ENCODE measurements at places on chromosomes 6 and 20. TPM values are rescaled to one million over a fixed set of nuclear protein-coding genes. Genes with fewer than 3 reads are reported as not detected.

DNA sequence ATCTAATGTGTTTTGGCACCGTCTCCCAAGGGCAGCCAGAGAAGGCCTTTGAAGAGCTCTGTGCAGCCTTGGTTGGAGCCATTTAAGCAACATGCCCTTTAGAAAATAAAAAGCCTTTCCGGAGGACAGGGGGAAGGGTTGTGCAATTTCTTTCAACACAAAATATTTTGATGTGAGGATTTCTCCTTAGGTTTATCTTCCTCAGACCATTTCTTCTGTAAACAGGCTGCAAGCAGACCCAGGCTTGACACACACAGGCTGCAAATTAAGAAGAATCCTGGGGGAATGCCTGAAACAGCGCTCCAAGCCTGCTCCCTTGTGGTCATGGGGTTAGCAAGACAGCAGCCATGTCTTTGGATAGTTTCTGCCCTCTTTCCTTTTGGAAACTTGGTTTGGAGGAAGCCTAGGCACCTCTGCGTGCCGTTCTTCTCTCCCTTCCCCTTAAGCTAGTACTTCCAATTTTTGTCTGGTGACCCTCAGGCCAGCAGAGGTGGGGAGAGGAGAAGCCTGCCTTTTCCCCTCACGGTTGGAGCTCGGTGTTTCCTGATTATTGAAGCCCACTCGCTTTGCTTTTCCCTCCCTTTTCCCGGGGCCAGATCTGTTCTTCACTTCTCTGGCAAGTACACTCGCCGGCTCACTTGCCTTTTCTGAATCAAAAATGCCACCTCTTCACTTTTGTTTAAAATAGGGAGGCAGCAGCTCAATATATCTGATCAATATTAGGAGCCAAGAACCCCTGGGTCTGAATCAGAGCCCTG lies 39.6 kb upstream of the NOX3 start:
- DNase-seq: peak; percentile 72

GRCh38 chr20:41264819-41265218 lies 52.7 kb downstream of the ZHX3 start:
- DNase-seq: no peak

DNA sequence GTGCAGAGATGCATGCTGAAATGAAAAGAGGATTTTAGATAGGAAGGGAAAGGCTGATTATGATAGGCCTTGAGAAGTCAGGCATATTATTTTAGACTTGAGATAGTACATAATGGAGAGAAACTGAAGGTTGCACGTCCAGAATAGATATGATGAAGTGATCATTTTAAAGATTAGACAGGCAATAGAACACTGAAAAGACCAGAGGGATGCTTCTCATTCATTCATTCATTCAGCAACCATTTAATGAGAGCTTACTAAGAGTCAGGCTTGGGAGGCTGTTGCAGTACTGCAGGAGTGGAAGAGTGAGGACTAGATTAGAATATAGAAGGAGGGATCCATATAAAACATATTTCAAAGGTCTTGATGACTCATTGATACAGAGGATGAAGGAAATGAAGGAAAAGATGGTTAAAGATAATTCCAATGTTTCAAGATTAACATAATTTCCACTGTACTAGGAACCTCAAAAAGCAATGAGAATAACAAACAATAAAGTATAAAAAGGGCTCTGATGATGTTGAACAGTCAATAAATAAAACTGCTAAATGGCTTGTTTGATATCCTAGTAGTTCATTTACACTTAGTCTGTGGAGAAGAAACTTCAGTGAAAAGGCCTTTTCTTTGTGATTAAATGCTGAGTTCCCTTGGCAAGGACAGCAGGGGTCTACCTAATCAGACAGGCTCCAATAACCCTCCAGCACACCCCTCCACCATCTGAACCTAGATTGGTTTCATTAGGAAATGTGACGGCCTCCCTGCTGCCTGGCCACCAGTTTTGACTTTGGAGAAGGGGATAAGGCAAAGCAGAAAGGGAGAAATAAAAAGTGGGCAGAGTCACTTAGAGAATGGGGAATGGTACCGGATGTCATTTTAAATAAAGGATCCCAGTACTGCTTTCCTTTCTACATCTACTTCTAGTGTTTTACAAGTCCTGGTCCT lies 5.3 kb upstream of the FBXO9 start:
- DNase-seq: no peak

- DNase-seq: no peak
These were observed 216.2 kb downstream of the MYLK4 start for GRCh38 chr6:2534406-2535042.

SLC22A7 gene
- total RNA-seq: 1.8 TPM

COX7A2 gene
- total RNA-seq: 360 TPM

C20orf96 gene
- 0.32 TPM for total RNA-seq

OPRM1 gene
- total RNA-seq: not detected

MBOAT1 gene
- 5.4 TPM for total RNA-seq

FOXQ1 gene
- 0.21 TPM for total RNA-seq

Data from ascending aorta (tissue), 2 donors.